ENCODE measurements at places on chromosomes 7 and 10.
A peak's percentile ranks its signal among the peaks of the same experiment; 100 is the strongest.

DNA sequence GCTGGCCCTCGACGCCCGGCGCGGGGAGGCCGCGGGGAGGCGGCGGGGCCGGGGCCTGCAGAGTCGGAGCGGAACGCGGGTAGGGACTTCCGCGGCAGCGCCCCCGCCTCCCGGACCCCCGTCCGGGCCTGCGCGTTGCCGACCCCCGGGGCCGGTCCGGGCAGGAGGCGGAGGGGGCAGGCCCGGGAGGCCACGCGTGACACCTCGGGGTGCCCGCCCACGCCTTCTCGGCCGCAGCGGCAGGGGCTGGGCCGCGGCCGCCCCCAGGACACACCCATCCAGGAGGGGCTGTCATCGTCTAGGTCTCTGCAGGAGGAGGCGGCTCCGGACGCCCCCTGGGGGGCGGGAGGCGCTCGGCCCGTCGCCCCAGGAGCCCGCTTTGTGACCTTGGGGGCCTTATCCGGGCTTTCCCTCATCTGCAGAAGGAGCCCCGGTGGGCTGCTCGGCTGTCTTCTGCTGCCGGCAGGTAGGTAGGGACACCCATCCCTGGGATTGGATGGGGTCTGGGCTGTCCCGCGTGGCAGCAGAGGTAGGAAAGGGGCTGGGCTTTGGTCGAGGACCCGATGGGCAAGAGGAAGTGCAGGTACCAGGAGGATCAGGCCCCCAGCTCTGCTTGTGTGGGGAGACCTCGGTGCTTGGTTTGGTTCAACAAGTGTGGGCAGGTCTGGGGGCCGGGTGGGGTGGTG, 569 bp downstream of the ZNF316 start:
- peak; percentile 73 for DNase-seq

DNA sequence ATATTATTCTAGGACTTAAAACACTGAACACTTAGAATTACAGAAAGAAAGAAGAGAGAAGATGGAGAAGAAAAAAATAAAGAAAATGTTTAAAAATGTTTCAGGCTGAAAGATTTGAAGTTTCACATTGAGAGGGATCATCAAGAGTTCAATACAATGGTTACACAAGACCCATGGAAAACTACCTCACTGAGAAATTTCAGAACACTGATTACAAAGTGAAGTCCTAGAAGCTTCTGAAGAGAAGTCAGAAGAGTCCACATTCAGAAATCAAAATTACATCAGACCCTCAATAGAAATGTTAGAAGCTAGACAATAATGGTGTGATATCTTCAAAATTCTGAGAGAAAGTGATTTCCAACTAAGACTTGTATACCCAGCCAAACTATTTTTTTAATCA, 196.1 kb downstream of the MACC1 start:
- no peak for DNase-seq

- no peak for DNase-seq
Observed at GRCh38 chr10:112969542-112969941, 19.5 kb downstream of the TCF7L2 start.

GRCh38 chr10:128867819-128868218, 599.2 kb upstream of the MGMT start:
- no peak for DNase-seq

DNA sequence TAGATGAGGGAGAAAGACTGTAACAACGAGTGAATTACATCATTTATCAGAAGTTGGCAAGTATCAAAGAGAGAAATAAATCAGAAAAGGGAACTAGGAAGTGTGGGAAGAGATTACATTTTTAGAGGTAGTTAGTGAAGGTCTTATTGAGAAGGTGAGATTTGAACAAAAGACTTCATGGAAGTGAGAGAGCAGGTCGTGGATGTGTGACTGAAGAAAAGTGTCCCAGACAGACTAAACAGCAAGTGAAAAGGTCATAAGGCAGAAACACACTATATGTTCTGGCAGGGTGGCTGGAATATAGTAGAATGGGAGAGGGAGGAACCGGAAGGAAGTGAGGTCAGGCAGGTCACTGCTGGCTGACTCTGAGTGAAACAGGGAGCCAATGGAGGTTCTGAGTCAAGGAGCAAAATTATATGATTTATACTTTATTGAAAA, 35.7 kb upstream of the RHOBTB1 start:
- DNase-seq = no peak

DNA sequence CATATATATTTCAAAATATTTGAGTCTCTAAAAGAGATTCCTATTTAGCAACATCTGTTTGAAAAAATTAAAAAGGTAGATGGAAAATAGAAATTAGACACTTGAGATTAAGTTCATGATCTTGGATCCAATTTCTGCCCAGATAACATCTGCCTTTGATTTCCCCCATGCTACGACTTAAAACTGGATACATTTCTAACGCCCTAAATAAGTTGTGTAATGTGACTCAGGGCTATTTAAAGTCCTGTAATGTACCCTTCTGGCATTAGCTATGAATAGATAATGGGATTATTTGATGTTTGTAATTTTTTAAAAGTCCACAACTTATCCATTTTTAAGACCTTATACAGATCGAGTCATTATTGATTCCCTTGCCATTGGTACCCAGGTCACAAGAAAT, 23.4 kb downstream of the CFAP43 start:
- no peak for DNase-seq

GRCh38 chr10:101075775-101076174, 14.0 kb downstream of the KAZALD1 start:
- no peak for DNase-seq

DNA sequence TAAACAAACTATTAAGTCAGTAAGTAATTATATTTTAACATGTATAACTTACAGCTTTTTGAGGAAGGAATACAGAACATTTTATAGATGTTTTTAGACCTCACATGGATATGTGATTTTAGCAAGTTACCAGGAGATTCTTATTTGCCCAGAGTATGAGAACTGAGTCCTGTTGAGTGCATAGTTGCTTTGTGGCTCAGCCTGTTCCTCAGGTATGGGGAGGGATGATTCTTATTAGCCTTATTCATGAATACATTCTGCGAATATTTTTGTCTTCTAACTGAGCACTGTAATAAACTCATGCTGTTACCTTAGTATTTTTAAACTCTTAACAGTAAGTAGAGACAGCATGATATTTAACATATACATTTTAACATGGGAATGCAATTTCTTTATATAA, 17.9 kb downstream of the BTAF1 start:
- DNase-seq = no peak

- peak; percentile 85 for DNase-seq
Observed at GRCh38 chr10:75099952-75100763, 11.3 kb upstream of the SAMD8 start.

GRCh38 chr10:98489561-98490481, 43.1 kb upstream of the HPS1 start:
- DNase-seq = no peak

- no peak for DNase-seq
Observed at GRCh38 chr7:50149369-50149768, 56.3 kb upstream of the ZPBP start.

DNA sequence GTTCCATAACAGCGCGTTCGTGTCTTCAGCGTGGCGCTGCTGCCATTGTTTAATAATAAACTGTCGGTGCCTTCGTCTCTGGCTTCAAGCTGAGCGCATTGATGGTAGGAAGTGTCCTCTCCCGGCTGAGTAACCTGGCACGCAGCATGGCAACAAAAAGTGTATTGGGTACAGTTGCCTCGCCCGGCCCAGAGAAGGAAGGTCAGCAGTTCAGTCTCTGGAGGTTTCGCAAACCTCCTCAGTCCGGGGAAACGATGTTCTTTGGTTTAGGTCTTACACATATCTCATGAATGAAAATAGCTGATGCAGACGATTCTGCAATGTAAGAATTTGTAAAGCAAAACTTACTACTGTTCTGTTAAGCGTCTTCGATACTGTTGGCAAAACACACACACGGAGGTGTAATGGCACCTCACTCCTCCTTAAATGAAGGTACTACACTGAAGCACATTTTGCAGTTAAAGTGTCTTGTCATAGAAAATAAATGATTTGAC, 739 bp upstream of the CCDC186 start:
- no peak for DNase-seq

DNA sequence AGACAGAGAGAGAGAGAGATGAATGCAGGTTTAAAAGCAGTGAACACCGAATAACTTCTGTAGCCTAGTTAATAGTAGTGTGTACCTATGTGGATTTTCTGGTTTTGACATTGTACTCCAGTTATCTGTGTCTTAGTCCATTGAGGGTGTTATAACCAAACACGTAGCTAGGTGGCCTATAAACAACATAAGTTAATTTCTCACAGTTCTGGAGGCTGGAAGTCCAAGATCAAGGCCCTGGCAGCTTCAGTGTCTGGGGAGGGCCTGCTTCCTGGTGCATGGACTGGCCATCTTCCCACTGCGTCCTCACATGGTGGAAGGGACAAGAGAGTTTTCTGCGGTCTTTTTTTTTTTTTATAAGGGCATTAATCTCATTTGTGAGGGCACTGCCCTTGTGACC, 23.5 kb downstream of the AOC1 start:
- DNase-seq = no peak

- no peak for DNase-seq
Observed at GRCh38 chr7:158289761-158290523, 297.7 kb downstream of the PTPRN2 start.

GRCh38 chr10:132685101-132685891, 100.7 kb downstream of the NKX6-2 start:
- peak; percentile 19 for DNase-seq

- DNase-seq = no peak
Observed at GRCh38 chr10:74677951-74678350, 148.4 kb upstream of the KAT6B start.

DNA sequence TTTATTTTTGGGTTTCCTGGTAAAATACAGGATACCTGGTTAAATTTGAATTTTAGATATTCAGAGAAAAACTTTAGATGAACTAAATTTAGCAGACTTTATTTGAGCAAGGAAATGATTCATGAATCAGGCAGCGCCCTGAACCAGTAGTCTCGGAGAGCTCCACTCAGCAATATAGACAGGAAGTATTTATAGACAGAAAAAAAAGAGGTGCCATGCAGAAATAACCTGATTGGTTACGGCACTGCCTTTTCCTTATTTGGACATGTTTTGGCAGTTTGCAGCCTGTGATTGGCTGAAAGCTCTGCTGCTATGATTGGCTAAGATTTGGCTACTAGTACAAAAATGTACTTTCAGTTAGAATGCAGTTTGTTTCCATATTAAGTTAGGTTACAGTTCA, 198.3 kb upstream of the DKK1 start:
- DNase-seq = no peak

DNA sequence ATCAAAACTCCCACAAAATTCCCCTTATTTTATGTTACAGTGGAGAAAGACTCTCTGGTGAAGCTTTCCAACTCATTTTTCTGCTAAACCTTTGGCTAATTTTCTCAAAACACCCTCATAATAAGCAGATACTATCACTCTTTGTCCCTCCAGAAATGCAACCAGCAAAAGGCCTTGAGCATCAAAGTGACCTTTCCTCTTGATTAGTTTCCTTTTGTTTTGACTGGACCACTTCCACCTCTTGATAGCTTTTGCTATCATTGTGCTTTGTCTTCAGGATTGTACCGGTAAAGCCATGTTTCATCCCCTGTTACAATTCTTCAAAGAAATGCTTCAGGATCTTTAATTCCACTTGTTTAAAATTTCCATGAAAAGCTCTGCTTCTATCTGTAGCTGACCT, 115.1 kb upstream of the SLC13A1 start:
- no peak for DNase-seq

DNA sequence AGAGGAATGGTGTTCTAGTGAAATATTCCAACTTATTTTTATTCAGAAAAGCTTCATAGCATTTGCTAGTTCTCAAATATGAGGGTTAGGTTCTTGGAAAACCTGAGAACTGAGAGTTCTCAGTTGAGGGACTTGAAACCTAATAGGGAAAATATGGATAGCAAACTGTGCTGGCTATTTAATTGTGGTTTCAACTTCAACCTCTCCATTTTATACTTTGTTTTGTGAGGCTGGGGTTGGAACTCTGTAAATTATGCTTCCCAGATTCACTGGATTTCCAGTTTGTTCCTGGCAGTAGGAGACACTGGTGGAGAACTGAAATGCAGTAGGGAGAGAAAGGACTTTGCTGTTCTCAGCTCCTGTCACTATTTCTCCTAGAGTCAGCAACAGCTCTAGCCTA, 52.7 kb downstream of the CDK14 start:
- DNase-seq = no peak
